Panc1 (cell line): ENCODE measurements at places on chromosomes 4 and X.
A peak's percentile ranks its signal among the peaks of the same experiment; 100 is the strongest.

DNA sequence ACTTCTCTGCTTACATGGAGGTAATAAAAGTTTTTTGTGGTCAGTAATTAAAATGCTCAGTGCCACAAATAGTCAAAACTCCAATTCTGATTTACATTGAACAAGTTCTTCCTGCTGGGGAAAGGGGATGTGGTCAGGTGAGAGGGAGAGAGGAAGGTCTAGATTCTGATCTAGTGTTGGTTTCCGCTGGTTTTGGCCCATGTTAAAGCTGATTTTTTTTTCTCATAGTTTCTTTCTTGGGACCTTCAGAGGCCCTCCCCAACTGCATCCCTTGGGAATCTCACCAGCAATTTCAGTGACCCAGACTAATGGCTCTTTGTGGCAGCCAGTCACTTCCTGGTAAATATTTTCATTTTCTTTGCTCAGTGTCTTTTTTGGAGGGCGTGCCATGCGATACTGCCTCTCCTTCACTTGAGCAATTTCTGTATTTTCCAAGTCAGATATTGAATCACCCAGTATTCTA is 332.7 kb downstream of the RAPGEF2 start:
- no peak for DNase-seq

GRCh38 chrX:2187352-2188115 is 313.2 kb downstream of the DHRSX start:
- no peak for DNase-seq

DNA sequence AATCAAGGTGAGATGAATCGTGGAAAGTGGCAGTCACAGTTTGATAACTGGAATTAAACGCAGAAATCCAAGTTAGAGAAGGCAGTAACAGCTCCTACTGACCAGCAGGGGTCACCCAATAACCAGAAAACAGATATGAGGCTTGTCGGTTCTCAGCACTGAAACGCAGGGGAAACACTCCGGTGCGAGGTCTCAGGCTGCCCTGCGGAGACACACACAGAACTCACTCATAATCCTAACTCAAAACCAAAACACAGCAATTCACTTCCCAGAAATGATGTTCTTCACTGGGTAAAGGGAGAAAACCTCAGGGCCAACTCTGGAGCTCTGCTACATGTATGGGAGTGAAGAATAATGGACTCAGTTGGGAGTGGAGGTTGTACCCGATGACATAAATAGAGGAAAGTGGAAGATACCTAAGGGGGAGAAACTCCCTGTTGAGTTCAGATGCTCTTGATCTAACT is 384.4 kb downstream of the RAPGEF2 start:
- peak; percentile 18 for DNase-seq

DNA sequence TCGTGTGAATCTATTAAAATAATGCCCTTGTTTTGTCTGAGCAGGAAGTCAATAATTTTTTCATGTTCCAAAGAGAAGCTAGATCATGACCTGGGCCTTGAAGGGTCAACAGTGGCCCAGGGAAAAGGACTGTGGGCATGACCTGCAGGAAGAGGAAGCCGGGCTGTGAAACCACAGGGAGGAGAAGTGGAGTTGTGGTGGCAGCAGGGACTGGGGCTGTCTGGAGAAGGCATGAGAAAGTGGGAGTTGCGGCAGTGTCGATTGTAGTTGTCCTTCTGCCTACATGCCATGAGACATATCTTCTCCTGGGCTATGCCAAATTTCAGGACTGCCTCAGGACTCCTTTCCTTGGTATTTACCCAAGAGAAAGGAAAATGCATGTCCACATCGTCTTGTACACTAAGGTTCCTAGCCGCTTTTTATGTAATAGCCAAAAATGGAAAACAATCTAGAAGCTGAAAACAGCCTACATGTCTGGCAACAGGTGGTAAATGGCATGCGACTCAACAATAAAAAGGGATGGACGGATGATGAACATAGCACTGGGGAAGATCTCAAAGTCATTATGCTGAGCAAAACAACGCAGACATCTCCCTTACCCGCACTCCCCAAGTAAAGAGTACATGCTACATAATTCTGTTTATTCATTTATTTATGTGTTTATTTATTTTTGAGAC is 13.6 kb upstream of the PTTG2 start:
- DNase-seq, result no peak

DNA sequence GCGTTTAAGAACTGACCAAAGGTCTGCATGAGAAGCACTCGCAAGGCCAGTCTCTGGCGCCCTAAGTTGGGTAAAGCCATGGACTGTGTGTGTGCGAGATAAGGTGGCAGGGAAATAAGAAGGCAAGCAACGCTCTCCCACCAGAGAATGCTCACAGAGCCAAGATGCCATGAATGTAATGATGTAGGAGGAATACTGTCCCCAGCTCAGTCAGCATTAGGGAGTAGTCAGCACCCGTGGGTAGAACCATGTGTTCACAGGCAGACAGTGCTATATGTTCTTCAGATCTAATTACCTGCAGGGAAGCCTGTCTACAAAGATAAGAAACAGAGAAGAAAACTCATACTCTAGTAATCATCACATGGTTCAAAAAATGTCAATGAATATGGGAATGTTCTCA is 68.8 kb downstream of the SEC24D start:
- no peak for DNase-seq

- DNase-seq, result peak; percentile 51
Measured at GRCh38 chr4:186725469-186726425, 2.1 kb upstream of the FAT1 start.
